ENCODE measurements at places on chromosomes 12 and 14. TPM values are rescaled to one million over a fixed set of nuclear protein-coding genes. Genes with fewer than 3 reads are reported as not detected.

LRFN5 gene
- total RNA-seq: not detected

SRRM4 gene
- total RNA-seq: not detected

SOCS4 gene
- 24.9 TPM for total RNA-seq

RERG gene
- total RNA-seq: not detected

RPGRIP1 gene
- total RNA-seq: 0.22 TPM

KRT6C gene
- total RNA-seq: not detected
